ENCODE measurements at places on chromosomes 2 and 18.

DNA sequence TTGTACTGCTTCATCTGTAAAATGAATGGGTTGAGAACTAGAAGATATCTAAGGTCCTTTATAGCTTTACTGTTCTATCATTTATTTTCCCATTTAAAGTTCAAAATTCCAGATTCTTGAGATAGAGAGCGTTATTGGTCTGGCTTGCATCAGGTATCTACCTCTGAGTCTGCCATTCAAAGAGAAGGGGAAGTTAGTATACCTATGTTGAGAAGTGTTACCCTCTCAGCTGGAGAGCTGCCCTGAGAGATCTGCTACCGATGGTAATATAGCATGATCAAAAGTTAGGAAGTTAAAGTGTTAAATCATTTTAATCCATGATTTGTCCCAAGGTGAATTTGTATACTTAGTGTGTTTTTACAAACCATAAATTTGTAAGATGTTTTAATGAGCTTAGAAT lies 7.4 kb downstream of the EPC2 start:
- no peak for DNase-seq

DNA sequence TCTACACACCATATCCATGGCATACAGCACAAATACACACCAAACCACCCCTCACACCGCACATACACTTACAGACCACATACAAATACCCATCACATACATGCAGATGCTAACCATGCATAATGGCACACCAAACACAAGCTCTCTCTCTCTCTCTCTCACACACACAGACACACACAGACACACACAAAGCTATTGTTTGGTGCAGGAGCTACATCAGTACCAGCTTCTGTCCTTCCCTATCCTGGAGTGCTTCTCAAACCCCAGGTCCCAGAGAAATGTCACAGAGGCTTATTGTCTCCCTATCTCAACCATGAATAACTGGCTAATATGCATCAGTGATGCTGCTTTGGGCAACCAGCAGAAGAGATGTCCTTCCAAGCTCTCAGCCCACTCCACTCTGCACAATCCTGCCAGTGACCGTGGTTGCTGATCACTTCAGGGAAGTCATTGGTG lies 36.5 kb upstream of the ST3GAL5 start:
- no peak for DNase-seq

DNA sequence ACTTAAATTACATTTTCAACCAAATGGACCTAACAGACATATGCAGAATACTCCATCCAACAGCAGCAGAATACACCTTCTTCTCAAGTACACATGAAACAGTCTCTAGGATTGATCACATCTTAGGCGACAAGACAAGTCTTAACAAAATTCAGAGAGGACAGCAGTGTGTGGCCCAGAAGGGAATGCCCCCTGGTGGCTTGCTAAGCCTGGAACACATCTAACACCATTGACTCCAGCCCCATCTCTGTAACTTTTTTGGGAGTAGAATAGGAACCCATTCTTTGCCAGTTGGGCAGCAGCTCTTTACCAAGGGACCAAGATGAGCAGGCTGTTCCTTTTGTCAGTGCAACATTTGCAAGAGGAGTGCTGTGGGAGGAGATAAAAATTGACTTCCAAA lies 249.9 kb downstream of the PLCL1 start:
- no peak for DNase-seq

- DNase-seq, result no peak
These were observed 435.3 kb downstream of the TGIF1 start for GRCh38 chr18:3885209-3885792.

DNA sequence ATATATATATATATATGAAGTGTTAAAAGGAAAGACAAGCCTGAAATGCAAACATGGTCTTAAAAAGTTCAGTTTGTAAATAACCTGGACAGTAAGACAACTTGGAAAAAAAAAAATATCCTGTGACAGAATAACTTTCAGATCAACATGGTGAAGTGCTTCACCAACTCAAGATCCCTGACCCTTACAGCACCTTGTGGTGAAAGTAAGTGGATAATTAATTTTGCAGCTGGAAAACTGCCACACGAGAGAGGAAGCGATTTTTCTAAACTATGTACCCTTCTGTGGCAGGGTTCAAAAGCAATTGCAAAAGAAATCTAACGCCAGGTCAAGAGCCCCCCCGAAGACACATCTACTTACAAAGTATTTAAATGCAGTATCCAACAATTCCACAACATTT lies 95.8 kb downstream of the PAX3 start:
- no peak for DNase-seq

GRCh38 chr18:67766930-67767329 lies 250.4 kb upstream of the DSEL start:
- DNase-seq, result no peak

- no peak for DNase-seq
These were observed 159.2 kb upstream of the ID2 start for GRCh38 chr2:8522687-8523086.

- DNase-seq, result no peak
These were observed 84.9 kb downstream of the SOX11 start for GRCh38 chr2:5777131-5777535.

DNA sequence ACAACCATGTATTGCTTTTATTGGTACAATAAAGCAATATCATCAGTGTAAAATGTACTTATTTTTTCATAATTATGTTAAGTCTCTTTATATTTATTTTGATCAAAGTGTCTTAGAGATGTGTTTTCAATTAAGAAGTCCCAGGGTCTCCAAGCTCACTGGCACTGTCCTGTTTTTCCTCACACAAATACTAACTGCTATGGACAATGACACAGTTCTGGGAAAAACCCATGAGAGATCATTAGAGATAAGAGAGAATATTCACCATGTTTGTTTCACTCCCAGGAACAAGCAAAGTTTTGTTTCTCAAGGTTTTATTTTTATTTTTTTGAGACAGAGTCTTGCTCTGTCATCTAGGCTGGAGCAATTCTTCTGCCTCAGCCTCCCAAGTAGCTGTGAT lies 38.7 kb downstream of the E2F6 start:
- no peak for DNase-seq

DNA sequence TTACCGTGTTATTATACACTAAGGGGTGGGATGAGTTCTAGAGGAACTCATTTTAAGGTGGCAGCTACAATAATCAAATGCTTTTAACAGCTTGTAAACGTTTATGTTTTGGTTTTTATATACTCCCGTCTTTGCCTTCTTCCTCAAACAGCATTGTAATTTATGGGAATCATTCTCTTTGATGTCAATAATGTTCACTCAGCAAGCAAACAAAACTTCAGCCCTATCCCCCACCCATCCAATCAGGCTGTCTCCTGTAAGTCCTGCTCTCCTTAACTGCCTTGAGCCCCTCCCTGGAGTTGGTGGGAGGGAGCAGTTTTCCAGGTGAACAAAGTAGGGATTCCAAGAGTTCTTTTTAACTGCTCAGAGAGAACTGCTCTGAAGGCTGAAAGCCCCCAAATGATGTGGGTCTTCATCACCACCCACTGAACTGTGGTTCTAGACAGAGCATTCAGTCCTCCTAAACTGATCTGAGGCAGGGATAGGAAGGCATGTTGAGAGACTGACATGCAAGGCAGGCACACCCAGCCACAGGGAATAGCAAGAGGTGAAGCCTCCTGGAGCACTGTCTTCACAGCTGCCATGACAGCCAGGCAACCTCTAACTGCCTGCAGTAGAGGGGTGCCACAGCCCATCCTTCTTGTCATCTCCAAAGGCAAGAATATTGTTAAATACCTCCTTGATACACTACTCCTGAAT lies 17.5 kb downstream of the MYO5B start:
- DNase-seq, result no peak

DNA sequence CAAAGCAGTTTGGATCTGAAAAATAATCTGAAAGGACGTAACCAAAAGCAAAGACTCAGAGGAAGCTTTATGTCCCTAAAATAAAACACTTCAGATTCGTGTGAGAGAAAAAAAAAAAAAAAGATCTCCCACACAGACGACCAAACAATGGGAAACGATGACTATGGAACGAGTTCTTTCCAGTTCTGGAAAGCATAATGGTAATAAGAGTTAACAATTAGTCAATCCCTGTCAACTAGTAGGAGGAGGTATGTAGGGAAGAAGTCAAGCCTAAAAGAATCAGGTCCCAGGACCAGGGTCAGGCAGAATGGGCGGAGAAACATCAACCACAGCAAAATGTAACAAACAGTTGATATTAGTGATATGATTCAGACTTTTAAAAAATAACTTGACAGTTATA lies 170.3 kb upstream of the SETBP1 start:
- no peak for DNase-seq

DNA sequence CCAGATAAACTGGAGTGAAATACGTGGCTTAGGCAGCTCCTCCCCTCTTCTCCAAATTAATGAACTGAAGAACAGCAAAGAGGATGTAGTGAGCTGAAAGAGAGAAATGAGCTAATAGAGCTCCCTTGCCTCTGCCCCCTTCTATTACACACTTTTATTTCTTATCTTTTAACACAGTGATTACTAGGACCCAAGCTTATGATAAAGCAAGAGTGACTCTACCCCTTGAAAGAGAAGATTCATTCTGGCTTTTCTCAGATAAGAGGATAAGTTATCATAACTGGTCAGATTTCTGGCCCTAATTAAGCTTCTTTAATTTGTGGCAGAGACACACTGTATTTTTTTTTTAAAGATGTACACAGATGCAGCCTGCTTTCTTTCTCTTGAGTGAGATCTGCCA lies 102.2 kb downstream of the MSTN start:
- no peak for DNase-seq

DNA sequence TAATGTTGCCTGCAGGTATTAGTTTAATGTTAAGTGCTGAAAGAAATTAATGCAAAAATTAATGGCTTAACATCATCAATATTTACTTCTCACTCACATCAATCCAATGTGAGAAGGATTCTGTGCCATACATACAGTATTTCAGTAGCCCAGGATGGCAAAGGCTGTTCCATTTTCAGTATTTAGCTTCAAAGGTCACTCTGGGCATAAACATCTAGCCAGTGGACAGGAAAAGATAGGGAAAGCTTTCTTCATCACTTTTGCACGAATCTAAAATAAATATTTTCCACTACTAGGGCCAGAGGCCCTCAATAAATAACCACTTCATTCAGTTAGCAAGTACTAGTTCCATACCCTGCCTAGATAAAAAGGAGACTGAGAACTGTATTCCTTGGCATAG lies 236.3 kb upstream of the VWC2L start:
- DNase-seq, result no peak

GRCh38 chr2:45167920-45168629 lies 158.8 kb upstream of the SIX2 start:
- DNase-seq, result no peak

DNA sequence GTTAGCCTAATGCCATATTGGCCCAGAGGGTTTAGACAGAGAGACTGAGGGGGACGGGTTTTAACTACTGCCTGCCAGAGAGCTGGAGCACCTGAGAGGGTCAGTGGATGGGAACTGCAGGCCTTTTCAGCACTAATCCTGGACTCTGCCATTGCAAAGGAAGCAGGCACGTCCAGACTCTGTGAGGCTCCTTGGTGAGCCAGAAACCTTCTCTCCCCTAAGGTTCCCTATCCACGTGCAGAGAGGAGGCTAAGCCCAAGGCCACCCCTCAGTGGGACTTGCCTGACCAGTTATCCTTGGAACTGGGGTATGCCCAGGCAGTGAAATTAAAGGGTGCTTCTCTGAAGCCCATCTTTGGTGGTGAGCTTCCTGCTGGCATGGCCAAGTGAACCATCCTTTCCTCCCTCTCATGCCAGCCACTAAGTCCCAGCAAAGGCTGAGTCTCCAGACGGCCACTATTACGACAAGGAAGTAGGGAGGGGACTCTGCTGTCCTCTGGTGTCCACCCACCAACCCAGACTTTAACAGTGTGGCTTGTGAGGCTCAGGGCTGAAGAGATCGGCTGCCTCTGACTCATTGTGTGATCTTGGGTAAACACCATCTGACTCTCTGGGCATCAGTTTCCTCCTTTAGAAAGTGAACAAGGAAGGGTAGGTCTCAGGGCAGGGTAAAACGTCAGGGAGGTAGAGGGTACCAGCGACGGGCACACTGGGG lies 3.9 kb upstream of the MLPH start:
- no peak for DNase-seq

- DNase-seq, result no peak
These were observed 72.8 kb downstream of the SMAD7 start for GRCh38 chr18:48877941-48878340.

DNA sequence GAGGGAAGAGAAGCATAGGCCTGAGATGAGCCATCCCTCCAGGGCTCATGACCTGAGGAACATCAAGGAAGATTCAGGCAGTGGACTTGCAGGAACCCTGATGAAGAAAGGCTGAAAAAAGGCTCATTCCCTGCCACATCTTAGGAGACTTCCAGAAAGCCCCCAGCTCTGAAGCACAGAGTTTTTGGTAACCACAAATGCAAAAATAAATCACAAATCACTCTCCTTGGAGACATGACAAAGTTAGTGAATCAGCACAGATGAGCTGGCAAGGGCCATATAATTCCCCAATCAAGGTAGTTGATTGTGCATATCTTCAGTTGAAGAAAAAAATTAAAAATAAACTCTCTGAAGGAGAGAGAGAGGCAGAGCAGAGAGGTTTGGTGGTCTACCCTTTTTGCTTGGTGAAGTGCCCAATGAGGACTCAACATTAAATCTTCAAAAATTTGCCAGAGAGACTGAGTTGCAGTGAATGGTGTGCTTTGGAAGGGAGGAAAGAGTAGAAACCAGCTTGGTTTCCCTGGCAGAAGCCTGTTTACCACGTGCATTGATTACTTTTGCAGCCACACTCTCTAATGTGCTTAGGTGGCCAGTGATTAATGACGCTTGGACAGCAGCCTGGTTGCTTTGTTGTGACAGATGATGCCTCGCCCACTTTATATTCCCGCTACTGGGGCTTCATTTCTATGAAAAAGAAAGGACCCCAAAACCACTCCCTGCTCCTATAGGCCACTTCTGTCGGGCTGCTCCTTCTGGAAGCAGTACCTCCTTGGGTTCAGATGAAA lies 257.4 kb upstream of the SLC14A2 start:
- no peak for DNase-seq

GRCh38 chr2:239189711-239190131 lies 211.1 kb downstream of the HDAC4 start:
- no peak for DNase-seq

GRCh38 chr18:46257366-46257765 lies 153.2 kb downstream of the HAUS1 start:
- DNase-seq, result no peak

DNA sequence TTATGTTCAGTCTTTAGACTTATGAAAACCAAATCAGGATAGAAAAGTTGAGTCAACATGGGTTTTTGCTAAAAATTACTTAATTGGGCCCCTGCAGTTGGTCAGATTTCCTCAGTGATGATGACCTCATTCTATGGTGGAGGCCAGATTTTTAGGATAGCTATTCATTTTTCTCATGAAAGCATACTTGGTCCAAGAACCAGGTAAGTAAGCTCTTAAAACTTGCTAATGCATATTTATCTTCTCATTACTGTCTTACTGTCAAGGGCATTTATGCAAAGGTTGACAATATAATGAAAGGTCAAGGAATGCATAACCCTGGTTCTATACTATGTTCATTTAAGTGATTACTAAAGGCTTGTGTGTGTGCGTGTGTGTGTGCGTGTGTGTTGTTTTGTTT lies 650.6 kb downstream of the SATB2 start:
- DNase-seq, result no peak

GRCh38 chr2:6186332-6187151 lies 494.4 kb downstream of the SOX11 start:
- no peak for DNase-seq

GRCh38 chr2:185202945-185203528 lies 535.6 kb upstream of the FSIP2 start:
- no peak for DNase-seq

- no peak for DNase-seq
These were observed 168.7 kb upstream of the GULP1 start for GRCh38 chr2:188122985-188123384.
